ENCODE measurements at places on chromosomes 6 and 20.

DNA sequence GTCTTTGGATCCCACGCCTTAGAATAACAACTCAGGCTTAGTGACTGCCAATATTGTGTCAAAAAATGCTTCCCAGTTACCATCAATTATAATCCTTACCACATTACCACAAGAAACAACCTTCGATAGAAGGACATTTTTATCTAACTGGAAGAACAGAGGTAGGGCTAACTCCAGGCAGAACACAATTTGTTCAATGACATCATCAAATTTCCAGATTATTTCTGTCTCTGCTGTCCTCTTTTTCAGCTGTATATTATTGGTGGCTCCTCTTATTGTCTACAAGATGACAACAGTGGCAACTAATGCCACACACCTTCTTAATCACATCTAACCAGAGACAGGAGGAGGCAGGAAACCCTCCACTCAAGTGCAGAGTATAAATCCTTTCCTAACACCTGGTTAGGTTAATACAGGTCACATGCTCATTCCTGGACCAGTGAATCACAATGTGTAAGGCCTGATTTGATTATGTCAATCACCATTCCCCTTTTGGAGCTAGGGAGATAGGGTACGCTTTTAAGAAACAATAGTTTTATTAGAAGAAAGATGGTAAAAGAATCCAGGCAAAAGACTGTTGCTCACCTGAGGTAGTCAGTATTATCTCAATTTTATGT is 18.0 kb downstream of the KHDC1L start:
- DNase-seq, result no peak

DNA sequence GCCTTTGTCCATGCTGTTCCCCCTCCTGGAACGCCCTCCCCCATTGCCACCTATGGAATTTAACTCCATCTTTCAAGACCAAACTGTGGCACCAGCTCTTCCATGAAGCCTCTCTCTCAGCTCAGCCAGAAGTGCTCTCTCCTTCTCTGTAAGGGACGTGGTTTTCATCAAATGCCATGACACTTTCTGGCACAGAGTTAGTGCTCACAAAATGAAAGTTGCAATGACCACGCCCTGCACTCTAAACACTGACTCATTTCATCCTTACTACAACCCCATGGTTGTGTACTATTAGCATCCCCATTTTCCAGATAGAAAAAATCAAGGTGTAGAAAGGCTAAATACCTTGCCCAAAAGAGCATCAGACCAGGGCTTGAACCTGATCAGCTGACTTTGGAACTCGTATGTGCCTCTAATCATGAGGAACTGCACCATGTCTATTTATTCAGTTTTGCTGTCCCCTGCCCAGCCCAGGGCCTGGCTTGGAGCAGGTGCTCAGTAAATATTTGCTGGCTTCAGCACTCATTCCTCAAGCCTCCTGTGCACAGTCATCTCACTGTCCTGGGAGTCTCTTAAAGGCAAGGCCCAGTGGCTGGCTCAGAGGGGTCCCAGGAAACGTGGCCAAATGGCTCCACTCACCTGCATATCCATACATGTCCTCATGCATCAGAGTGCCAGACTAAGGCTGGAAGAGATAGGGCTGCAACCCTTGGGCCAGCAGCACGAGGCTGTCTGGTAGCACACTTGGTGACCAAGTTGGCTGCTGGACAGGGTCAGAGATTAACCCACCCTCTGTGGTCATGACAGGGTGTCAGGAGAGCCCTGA is 77.9 kb downstream of the MRPL14 start:
- no peak for DNase-seq

GRCh38 chr6:20058121-20058905 is 154.0 kb downstream of the MBOAT1 start:
- DNase-seq, result no peak

DNA sequence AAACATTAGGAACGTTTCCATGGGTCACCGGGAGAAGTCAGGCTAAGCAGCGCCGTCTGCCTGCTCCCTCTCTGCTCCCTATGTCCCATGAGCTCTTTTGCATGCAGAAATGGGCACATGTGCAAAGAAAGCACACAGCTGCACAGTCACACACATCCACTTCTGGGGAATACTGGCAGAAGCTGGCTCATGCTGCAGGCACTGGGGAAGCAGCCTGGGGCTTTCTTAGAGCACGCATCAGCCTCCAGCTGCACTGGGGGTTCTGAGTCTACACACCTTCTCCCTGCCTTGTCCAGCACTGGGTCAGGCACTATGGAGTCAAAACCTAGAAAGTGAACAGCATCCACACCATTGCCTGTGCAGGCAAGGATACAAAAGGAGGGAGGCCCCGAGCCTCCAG is 76.1 kb upstream of the FOXQ1 start:
- no peak for DNase-seq

DNA sequence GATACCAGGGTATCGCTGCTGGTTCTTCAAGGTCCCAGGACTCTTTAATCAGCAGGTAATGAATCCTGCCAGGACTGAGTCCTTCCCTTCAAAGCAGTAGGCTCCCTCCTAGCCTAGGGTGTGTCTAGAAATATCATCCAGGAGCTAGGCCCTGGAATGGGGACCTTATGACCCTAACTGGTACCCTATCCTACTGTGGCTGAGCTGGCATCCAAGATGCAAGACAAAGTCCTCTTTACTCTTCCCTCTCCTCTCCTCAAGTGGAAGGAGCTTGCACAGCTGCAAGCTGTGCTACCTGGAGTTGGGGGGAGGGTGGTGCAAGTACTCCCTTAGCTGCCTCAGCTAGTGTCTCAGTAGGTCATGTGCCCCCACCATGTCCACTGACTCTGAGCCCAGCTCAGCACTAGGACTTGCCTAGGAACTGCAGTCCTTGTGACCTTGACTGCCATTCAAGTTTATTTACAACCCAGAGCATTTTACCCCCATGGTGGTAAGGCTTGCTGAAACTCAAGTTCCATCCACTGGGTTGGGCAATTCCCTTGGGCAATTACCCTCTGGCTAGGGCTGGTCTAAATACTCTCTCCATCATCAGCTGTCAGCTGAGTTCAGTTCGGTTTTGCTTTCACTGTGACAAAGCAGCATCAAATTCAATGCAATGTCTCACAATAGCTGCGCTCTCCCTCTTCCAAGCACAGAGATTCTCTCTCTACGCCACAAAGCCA is 48.4 kb upstream of the TOP1 start:
- no peak for DNase-seq

- no peak for DNase-seq
Observed at GRCh38 chr6:106574741-106575458, 54.4 kb downstream of the RTN4IP1 start.

DNA sequence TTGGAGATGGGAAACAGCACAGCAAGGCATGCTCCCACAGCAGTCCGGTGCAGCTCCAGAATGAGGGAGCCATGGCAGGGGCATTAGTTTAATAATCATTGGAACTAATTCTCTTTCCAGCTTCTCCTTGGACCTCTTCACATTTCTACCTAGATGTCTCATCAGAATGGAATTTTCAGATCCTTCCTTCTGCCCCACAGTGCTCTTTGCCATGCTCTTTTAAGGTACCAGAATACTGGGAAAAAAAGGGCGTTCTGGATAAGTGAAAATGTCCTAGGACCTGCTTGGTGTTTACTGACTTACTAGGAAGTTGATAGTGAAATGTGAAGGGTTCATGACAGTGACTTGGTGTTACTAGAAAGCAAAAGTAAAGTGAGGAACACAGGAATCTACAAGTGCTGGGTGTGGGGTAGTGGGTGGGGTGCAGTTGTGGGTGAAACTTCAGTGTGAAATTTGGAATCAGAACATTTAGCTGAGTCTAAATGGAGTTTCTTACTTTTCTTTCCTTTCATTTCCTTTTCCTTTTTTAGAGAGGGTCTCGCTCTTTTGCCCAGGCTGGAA is 207.1 kb downstream of the ARID1B start:
- no peak for DNase-seq

- DNase-seq, result no peak
Observed at GRCh38 chr6:4008324-4009047, 70.5 kb downstream of the FAM217A start.

GRCh38 chr6:2749969-2750600 is 637 bp downstream of the MYLK4 start:
- DNase-seq, result peak; percentile 48

DNA sequence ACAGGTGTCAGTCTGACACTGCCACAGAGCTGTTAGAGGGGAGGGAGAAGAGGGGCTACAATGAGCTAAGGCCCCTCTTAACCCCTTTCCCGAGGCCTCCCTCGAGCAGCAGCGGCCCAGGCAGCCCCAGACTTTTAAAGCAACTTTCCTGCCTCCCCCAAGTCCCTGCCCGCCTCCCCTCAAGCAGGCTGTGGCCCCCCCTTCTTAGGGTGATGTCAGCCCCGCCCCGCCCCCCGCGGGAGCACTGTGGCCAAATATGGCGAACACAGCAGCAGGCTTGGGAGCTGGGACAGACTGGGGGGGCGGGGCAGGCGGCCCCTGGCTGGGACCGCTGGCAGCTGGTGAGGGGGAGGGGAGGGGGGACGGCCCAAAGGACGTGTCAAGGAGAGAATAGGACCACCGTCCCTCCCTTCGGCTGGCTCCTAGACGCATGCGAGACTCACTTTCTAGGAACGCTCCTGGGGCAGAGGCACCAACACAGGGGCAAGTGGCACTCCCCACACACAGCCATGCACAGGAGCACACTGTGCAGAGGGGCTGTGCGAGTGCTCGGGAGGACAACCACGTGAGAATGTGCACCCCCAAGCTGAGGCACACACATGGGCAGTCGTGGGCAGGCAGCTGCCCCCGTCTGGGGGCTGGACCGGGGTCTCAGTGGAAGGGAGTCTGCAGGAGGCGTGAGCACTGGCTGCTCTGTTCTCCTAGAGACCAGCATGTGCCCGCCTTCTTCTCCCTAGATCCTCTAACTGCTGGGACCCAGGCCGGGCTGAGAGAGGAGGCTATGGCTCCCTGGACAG is 6.7 kb downstream of the TEAD3 start:
- DNase-seq, result no peak

DNA sequence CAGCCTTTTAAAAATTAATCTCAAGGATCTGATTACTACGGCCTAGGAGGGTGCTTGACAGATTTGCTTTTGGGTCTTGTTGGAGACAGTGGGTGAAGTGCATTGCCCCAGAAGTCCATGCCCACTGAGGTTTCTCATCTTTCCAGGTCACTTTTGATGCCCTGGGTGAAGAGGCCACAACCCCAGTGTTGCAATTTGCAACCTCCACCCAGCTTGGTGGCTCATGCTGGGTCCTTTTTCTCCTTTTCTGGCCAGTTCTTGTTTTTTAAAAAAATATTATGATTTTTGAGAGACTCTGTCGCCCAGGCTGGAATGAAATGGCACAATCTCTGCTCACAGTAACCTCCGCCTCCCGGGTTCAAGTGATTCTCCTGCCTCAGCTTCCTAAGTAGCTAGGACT is 9.4 kb downstream of the STX11 start:
- DNase-seq, result no peak

GRCh38 chr6:169847901-169848311 is 96.5 kb downstream of the ERMARD start:
- DNase-seq, result no peak

DNA sequence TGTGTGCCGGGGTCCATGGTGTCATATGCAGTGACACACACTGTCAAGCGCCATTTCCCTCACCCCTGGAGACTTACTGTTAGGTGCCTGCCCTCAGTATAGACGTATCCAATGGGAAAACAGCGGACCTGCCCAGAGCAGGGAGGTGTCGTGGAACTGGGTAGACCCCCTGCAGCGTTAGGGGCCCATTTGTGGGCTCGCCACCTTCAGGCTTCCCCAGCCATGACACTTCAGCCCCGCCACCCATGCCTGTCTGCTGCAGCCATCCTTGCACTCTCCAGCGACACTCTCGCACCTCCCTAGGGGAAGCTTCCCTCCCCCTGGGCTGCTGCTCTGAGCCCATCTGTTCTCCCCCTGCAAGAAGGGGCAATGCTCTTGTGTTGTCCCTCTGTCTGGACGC is 43.2 kb downstream of the STK35 start:
- DNase-seq, result no peak

- DNase-seq, result no peak
Observed at GRCh38 chr6:6105472-6106036, 98.8 kb upstream of the NRN1 start.

- DNase-seq, result no peak
Observed at GRCh38 chr20:38195521-38195920, 30.5 kb upstream of the TGM2 start.

DNA sequence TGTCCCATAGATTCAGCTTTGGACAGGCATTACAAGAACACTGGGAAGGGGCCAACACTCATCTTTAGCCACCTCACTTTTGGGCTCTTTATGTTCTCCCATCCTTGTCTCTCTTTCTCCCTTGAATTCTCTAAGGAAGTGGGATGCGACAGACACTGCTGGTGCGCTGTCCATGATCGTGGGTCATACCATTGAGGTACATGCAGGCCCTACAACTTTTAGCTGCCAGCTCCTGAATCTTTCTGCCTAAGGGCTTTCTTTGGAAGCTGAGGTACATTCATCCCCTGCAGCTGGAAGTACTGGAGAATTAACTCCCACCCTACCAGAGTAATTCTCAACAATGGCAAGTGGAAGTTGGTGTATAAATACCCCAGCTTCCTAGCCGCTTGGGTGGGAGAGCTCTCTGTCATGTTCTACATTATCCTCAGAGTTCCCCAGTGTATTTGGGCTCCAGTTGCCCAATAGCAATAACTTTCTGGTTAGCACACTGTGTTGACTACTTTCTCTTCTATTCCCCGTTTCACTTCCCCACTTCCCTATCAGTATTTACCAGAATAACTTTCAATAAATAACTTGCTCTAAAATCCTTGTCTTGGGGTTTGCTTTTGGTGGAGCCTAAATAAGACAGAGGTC is 309.4 kb upstream of the RNF24 start:
- no peak for DNase-seq

DNA sequence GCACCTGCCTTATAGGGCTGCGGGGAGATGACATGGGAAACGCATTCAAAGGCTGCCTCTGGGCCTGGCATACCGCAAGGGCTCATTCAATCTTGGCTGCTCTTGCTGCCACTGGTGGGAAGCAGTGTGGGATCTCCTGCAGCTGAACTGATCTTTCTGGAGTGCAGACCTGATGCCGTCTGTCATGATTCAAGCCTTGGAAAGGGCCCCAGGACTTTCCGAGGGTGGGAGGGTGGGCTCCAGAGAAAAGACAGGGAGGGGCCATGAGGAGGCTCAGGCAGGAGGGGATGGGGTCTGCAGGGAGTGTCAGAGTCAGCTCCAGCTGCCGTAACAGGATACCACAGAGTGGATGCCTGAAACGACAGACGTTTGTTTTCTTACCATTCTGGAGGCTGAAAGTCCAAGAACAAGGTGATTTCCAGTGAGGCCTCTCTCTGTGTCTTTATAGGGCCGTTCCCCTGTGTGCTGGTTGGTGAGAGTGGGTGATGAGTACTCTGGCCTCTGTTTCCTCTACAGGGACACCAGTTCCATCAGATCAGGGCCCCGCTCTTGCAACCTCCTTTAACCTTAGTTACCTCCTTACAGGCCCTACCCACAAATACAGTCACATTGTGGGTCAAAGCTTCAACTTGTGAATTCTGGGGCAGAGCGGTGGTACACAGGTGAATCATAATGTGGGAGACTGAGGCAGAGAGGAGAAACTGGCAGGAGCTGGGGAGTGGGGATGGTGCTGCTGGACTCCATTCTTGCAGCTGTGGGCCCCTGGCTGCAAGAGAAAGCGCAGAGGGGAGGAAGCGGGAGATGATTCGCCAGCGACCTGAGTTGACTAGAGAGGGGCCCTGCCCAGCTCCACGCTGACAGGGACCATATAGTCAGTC is 148.4 kb downstream of the SYCP2 start:
- DNase-seq, result no peak

GRCh38 chr20:32626859-32627636 is 41.9 kb upstream of the NOL4L start:
- no peak for DNase-seq
